Forelimb muscle (tissue), 1 donor: ENCODE measurements at places on chromosomes 4 and X. TPM values are rescaled to one million over a fixed set of nuclear protein-coding genes. Genes with fewer than 3 reads are reported as not detected.
A peak's percentile ranks its signal among the peaks of the same experiment; 100 is the strongest.

Gene UGT2A3
- polyA plus RNA-seq, result not detected

DNA sequence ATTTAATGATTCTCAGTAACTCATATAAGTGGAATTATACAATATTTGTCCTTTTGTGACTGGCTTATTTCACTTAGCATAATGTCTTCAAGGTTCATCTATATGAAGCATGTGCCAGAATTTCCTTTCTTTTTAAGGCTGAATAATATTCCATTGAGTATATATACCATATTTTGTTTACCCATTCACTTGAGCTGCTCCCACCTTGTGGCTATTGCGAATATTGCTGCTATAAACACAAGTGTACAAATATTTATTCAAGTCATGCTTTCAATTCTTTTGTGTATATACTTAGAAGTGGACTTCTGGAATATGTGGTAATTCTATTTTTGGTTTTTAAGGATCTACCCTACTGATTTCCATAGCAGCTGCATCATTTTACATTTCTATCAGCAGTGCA, 219.1 kb downstream of the MID1 start:
- no peak for DNase-seq

- no peak for DNase-seq
Observed at GRCh38 chrX:25175743-25176142, 160.0 kb upstream of the ARX start.

GRCh38 chr4:600166-600565, 24.1 kb upstream of the TMEM271 start:
- DNase-seq, result no peak

Gene USP26
- not detected for polyA plus RNA-seq

Gene TEX11
- polyA plus RNA-seq, result 0.06 TPM

DNA sequence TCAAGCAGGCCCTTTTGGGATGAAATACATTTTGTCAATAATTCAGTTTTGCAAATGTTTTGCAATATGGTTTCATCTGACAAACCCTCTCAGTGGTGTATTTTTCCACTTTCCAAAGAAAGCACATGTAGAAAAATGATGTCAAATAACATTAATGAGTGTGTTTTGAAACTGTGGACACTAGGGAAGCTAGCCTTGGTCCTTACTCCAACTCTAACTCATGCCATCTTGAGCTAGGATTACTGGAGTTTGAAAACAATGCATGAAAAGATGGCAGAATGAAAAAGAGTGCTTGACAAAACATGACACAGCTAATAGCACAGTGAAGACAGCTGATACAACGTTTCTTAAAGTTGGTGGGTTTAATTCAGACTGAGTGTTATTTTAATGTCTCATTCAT, 41.4 kb downstream of the HAND2 start:
- DNase-seq, result no peak

Gene TXK
- polyA plus RNA-seq, result 0.48 TPM

DNA sequence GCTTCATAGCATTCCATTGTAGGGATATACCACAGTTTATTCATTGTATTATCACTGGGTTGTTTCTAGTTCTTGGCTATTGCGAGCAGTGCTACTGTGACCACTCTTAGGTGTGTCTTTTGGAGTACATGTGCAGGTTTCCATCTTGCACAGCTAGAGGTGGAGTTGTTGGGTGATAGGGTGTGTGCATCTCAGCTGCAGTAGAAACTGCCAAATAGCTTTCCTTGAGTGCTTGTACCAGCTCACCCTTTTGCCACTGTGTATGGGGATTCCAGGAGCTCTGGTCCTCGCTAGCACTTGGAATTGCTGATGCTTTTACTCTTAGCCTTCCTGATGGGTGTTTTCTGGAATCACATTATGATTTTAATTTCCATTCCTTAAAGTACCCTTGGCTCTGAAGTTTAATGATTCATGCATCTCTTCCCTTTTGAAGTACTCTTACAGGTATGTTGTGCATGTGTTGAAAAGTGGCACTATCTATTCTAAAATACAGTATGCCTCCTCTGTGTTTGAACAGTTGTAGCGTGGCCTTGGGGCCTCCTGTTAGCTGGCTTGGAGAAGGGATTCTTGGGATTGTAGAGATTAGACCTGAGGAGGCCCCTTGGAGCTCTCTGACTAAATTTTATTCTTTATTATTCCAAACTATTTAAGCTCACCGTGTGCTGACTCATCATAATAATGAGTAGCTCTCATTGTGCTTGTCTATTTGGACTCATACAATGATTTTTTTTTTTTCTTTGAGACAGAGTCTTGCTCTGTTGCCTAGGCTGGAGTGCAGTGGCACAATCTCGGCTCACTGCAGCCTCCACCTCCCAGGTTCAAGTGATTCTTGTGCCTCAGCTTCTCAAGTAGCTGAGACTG, 38.4 kb downstream of the HTT start:
- no peak for DNase-seq

DNA sequence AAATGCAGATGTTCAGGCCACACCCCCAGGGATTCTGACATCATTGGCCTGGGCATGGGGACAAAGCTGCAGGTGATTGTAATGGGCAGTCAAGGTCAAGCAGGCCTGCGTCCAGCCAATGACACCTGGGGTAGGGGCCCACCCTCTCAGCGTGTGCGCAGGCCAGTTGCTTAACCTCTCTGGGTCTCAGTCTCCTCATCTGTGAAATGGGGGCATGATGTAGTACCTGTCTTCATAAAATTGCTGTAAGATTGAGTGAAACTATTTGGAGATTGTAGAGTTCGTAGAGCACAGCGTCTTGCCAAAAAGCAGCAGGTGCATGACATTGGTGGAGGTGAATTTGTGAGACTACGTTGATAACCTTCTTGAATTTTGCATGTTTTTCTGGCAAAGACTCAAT, 21.2 kb downstream of the RS1 start:
- no peak for DNase-seq

- DNase-seq, result no peak
Observed at GRCh38 chrX:39367416-39367815, 566.2 kb downstream of the MID1IP1 start.

Gene DUX4
- 1.2 TPM for polyA plus RNA-seq

DNA sequence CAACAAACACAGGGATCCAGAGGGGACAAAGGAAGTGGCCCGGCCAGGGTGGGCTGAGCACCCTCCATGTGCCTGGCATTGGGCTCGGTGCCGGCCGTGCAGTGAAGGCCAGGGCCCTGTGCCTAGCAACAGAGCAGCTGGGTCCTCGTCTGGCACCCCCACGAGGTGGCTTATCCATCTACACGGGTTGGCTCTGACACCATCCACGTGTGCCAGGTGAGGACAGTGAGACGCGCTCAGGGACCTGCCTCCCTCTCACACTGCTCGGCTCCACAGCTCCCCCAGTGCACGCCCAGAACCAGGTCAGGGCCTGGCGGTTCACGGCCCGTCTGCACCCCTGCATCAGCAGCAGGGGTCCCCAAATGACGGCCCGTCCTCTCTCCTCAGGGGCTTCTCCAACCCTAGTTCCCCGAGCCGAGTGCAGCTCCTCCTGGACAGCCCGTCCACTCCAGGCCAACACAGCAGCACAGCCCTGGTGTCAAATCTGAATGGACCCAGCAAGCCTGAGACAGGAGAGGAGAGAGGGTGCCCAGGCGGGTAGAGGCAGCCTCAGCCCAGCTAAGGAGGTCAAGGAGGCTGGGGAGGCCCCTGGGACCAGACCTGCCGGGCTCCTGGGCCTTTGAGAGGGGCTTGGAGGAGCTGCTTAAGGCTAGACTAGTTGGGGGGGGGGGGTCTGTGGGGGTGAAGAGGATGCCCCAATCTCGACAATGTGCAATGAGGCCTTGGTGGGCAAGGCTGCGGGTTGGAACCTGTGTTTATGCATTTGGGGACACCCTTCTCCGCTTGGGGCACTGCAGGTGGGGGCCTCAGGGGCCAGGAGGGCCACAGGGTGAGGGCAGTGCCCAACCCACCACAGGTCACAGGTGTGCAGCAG, 113.6 kb downstream of the FAM53A start:
- no peak for DNase-seq

DNA sequence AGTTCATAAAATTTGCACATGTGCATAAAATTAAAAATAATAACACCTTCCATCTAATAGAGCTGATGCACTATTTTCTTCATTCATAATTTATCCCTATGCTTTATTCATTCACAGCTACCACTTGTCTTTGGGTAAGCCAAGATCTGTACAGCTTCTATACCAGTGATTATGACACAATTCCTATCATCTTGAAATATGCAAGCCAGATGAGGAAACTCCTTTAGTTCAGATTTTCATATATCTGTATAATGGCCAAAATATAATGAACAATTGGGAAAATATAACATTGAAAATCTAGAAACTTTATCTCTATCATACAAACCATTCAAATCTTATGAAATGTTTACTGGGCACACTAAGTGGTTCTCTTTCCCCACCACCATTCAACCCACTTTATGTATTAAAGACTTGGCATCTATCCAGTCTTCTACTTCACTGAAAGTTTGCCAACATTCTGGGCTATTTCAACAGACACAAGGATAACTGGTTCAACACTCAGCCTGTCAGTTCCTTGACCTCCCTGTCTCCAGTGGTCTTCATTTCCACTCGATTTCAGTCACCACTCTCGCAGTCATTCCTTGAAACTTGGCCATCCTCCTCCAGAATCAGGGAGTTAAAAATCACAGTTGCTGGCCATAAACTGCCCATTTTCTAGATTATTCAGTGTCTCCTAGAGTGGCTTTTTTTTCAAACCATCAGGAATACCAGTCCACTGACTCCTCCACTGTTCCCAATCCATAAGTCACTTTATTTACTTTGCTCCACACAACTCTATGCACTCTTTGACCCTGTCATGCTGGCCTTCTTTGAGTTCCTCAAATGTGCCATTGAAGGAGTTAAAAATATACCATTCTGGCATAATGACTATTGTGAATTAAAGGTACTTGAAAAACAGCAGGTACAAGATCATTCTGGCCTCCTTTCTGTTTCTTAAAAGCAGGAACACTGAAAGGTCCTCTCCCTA, 85.5 kb downstream of the CAMK2D start:
- no peak for DNase-seq

Gene FOXR2
- not detected for polyA plus RNA-seq

DNA sequence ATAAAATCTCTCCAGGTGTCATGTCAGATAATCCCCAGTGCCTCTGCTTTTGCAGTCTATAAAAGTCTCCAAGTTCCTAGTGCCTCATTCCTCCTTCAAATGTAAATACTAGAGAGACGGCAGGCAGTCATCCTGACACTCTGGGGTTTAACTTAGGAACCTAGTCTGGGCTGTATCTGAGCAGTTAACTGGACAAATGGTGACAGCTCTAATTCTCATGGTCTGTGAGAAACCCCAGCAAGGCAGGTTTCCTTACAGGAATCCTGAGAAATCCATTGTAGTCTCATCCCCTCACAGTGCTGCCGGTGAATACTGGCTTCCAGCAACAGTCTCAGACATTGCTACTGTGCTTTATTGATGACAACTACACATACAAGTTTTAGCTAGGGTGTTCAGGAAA, 246.8 kb downstream of the SNCA start:
- no peak for DNase-seq

DNA sequence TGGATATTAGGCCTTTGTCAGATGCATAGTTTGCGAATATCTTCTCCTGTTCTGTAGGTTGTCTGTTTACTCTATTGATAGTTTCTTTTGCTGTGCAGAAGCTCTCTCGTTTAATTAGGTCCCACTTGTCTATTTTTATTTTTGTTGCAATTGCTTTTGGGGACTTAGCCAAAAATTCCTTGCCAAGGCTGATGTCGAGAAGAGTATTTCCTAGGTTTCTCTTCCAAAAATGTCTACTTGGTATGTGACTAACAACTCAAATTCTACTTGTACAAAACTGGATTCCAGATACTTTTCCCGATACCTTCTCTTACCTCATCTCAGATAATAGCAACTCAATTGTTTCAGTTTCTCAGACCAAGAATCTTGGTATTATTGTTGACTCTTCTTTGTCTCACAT, 142.4 kb upstream of the GLRA2 start:
- no peak for DNase-seq

Gene BEND4
- polyA plus RNA-seq, result 0.04 TPM

Gene TBC1D9
- 13.8 TPM for polyA plus RNA-seq

- peak; percentile 40 for DNase-seq
Observed at GRCh38 chrX:129565046-129565650, 25.1 kb downstream of the OCRL start.

Gene PPP4R3C
- polyA plus RNA-seq, result not detected

DNA sequence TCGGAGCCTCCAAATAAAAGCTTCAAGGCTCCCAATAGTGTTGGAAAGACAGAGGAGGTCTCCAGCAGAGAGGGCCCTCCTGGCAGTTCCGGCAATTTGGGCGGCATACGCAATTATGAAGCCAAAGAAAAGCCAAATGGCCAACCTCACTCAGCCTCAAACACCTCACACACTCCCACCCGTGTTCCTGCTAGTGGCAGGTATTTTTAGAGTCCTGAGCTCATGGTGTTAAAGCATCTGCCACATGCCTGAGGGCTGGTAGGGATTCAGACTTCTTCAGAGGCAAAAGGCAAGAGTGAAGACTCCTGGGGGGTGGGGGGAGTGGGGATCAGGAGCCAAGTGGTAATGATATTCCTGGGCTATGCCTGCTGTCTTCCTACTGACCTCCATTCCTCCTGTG, 7.4 kb downstream of the RAB33A start:
- DNase-seq, result no peak

Gene GAGE12F
- polyA plus RNA-seq, result not detected

DNA sequence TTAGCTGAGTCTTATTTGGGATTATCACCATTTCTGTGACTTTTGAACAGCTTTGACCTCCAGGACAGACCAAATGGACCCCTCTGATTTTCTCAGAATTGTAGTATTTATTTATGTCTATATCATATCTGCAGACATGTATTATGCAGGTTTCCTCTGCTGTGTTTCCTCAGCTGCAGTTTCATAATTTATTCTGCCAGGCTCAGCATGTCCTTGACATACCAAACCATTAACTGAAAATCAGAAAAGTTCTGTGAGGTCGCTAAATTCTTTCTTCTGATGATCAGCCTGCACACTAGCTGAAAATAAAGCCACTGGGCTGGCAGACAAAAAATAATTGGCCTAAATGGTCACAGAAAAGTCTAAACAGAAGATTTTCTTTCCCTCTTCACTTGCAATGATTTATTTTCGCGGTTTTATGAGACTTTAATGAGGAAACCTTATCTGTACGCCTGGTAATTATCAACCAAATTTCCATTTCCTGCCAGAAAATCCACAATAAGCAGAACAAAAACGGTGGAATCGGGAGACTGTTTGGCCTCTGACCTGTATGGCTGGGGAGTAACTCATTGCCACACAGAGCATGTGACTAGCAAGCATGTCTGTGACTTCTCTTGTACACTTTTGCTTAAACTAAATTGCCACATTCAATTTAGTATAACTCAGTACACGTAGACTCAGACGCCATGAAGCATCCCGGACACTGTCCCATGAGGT, 150.9 kb downstream of the ENPP6 start:
- no peak for DNase-seq

DNA sequence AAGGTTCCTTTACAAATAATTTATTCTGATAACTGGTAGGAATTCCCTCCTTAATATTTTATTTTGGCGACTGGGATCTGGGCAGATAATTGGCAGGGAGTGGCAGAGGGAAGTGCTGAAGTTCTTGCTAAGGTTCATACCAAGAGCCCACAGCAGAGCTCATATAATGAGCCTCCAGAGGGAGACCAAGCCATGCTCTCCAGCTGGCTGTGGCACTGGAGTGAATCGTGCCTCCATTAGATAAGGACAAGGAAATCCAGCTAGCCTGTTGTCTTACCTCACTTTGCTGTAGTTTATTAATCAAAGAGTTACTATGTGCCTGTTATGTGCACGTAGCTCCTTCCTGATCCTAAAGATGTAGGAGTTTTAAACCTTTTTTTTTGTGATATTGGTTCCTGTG, 1.3 kb downstream of the ASB12 start:
- no peak for DNase-seq
